Stimulated activated CD4-positive, alpha-beta T cell treated with anti-CD3 and anti-CD28 coated beads, TNF-alpha, amount 100 ng/mL, for 1 hour (primary cell): ENCODE measurements at places on chromosomes 1 and 21.

DNA sequence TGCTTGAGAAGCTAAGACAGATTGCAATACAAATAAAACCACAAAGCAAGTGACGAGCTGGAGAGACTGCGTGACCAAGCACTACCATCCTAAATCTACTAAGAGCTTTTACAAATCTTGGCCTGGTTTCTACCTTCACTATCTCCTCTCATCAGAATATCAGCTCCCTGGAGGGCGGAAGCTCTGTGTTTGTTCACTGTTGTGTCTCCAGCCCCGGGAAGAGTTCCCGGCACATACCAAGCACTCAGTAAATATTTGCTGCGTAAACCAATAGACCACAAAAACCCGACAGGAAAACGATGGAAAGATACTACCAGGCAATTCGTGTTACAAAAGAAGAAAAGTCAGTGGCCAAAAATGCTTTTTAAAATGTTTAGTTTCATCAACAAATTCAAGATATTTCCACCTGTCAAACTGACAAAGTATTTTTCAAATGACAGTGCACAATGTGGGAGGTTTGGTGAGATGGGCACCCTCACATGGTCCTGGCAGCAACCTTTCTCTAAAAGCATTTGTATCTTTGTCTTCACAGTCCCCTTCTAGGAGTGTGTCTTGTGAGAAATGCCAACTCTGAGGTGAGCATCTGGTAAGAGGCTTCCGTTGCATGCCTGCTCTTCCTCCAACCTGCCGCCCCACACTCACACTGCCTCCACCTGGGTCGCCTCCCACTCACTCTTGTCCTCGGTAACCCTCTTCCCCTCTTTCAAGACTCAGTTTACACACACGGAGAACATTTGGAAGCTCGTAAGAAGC, 34.7 kb downstream of the SLC1A7 start:
- DNase-seq, result no peak

DNA sequence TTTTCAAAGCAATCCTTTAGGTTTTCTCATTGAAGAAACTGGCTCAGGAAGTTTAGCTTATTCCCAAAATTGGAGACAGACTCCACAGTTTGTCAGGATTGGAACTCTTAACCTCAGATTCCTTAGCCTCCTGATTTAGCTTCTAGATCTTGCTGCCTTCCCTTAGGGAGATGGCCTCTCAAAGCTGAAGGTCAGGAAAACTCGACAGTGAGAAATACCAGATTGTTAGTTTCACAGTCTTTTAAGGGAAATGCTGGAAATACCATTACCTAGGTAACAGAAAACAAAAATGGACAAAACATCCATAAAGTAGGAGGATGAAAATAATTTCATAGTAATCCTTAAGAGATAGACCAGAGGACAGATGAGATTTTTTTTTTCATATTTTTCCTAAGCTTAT, 7.8 kb downstream of the RASAL2 start:
- no peak for DNase-seq

DNA sequence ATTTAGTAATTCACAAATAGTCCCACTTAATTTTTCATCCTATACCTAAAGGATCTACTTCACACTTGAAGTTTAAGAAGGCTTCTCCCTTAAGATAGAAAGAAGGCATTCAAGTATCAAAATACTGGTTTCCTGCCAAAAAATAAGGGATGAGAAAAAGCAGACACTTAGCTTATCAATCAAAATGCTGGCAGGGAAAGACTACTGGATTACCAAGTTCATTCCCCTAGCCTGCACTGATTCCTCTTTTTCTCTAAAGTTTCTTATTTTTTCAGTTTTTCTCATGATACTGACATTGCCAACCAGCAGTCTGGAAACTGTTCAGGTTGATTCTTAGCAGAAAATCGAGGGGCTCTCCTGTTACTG, 204.6 kb downstream of the GABPA start:
- DNase-seq, result no peak

GRCh38 chr1:230140221-230141020, 73.4 kb downstream of the GALNT2 start:
- no peak for DNase-seq

GRCh38 chr1:150621497-150622302, 7.7 kb downstream of the ENSA start:
- DNase-seq, result no peak

- DNase-seq, result no peak
Observed at GRCh38 chr1:10308001-10308400, 90.9 kb upstream of the PGD start.

DNA sequence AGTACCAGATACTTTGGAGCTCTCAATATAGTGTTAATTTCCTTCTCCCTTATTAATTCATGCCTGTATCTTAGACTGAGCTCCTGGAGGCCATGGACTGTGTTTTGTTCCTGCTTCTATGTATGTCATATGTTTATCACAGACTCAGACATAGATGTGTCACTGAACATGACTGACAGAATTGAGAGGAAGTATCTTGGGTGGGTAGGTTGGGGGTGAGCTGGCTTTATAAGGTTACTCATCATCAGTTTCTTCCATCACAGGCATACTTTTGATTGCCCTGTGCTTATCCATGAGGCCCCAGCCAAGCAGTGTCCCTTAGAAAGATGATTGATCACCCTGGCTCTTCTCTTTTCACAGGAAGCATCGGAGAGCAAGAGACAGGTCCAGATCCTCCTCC, 5.6 kb upstream of the SH3D21 start:
- DNase-seq, result no peak

GRCh38 chr1:37047542-37047941, 13.2 kb upstream of the GRIK3 start:
- DNase-seq, result no peak

DNA sequence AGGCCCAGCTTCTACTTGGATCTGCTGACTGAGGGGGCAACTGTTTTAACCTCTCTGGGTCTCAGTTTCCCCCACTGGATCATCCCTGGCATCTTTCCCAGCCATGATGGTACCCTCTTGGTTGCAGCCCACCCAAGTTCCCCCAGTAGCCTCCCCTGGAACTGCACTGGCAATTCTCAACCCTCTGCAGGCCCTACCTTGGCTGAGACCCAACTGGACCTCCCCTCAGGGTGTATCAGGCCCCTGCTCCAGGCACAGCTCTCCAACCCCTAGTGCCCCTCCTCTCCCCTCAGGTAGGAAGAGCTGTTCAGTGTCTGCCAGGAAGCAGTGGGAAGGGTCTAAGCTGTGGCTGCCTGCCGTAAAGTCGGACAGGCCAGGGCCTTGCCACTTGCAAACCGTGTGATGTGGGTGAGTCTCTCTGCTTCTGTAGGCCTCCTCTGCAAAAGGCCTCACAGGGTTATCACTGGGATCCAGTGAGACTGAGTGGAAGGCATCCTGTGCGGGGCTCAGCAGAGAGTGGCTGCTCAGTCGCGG, 32.1 kb downstream of the RHBG start:
- DNase-seq, result no peak

GRCh38 chr1:217924924-217925323, 293.8 kb downstream of the SPATA17 start:
- DNase-seq, result no peak

DNA sequence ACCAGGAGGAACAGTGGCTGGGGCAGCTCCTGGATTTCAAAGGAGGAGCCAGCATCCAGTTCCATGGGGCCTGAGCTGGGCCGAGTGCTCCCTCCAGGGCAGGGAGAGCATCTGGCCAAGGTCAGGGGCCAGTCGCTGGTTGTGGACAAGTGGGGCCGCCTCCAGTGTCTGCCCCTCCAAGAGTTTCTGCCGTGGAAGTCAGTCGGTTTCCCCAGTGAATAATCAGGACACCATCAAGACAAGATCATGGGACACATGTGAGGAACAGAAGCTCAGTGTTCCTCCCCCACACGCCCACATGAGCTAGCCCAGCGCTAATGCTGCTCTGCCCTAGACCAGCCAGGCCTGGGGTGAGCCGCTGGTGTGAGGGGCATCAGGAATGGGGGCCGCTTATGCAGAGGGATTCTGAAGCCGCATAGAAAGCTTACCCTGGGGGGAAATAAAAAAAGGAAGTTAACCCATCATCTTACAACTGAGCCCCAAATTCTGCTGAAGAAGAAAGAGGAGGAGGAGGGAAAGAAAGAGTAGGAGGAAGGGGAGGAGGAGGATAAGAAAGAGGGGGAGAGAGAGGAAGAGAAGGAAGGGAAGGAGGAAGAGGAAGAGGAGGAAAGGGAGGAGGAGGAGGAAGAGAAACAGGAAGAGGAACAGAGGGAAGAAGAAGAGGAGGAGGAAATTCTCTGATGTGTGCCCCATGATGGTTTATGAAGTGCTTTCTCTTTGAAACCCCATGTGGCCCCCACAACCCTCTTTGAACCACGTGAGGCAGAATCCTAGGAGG, 198.4 kb downstream of the MATN1 start:
- no peak for DNase-seq

DNA sequence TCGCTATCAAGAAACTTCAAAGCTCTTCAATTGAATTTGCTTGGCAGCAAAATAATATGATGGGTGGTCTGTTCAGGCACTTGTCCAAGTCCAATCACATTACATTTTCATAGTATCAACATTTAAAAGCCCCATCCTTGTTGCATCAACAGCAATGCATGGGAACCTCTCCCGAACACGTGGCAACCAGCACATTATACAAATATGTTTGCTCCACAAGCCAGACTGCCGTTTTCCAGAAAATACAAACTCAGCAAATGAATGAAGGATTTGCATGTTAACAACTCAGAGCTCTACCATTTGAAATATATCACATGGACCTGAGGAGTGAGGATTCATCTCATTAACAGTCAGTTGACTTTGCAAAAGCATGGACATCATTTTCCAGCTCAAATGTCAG, 20.0 kb upstream of the LYPLAL1 start:
- no peak for DNase-seq

DNA sequence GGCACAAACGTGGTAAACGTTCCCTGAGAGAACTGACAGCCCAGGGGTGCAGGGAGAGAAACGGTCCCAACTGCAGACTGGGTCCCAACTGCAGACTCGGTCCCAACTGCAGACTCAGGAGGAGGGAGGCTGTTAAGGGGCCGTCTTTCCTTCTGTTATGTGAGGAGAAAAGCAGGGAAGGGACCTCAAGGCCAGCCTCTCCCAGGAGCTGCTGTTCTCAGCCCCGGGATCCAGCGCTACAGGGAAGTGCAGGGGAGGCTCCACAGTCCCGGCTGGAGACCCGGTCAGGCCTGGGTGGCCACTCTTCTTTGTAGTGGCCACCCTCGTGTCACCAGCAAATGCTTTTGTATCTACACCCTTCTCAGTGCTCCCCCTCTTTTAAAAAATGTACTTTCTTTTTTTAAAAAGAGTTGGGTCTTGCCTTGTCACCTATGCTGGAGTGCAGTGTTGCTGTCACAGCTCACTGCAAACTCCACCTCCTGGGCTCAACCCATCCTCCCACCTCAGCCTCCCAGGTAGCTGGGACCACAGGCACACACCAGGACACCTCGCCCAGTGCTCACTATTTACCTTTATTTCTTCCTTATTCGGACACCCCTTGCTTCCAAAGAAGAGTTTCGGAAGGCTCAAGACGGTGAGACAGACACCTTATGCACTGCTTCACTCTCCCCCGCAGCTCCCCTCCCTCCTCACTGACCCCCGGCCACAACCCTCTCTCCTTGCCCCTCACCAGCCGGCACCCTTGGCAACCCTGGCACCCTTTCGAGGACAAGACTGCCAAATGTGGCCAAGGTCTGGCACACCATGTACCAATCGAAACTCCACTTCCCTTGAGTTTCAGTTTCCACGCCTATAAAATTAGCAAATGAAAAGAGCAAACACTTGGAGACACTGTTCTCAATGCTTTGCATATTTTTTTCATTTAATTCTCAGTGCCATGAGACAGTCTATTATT, 21.8 kb downstream of the CAPN2 start:
- DNase-seq, result no peak

DNA sequence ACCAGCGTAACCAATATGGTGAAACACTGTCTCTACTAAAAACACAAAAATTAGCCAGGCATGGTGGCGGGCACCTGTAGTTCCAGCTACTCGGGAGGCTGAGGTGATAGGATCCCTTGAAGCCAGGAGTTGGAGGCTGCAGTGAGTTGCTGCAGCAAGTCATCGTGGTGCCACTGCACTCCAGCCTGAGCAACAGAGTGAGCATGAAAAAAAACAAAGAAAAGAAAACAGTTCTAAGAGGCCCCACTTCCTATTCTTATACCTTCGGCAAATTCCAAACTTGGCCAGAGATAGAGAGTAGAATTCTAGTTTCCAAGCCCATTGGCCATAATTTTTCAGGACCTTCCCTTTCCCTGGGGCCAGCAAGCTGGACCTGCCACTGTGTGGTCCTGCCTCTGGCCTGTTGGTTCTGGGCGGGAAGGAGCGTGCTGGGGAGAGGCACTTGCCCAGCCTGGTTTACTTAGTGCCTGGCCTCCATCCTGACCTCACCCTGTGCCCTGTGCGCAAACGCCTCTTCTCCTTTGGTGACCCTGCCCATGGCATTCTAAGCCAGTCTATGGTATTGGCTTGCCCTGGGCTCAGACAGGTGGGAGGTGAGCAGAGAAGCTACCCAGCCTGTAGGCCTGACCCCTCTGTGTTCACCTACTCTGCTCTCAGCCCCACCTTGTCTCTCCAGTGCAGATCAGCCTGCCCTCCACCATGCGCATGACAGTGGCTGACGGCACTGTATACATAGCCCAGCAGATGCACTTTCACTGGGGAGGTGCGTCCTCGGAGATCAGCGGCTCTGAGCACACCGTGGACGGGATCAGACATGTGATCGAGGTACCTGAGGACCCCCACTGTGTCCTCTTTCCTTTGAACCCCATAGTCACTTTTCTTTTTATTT, 11.0 kb downstream of the CA6 start:
- DNase-seq, result no peak

GRCh38 chr1:208923456-208923855, 660.1 kb upstream of the CAMK1G start:
- no peak for DNase-seq

- DNase-seq, result peak; percentile 54
Observed at GRCh38 chr1:209755926-209756614, at the start of gene TRAF3IP3. Gene TRAF3IP3 (plus strand): TSS chr1:209756053. CDS start chr1:209760040, 3,987 bp downstream.

DNA sequence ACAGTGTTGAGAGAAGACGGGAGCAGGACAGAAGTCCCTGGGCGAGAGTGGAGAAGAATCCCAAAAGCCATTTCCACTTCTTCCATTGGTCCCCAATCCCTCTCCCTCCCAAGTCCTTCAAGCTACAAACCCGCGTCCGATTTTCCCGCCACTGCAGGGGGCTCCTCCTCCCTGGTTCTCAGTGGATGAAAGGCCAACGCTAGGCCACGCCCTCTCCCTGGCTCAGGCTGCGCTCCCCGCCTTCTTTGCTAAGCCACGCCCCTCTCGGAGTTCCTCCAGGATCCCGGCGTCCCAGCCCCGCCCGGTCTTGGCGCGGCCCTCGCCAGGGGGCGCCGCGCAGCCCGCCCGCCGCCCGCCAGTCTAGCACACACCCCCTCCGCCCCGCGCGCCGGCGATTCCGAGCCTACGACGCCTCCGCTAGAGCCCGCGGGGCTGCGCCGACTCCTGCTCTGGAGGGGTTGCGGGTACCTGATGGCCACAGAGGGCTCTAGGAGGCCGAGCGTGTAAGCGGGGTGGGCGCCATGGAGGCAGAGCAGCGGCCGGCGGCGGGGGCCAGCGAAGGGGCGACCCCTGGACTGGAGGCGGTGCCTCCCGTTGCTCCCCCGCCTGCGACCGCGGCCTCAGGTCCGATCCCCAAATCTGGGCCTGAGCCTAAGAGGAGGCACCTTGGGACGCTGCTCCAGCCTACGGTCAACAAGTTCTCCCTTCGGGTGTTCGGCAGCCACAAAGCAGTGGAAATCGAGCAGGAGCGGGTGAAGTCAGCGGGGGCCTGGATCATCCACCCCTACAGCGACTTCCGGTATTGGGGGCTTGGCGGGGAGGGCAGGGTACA, at the start of gene HCN3:
Gene HCN3, plus strand, starts transcription at position 394 of the 832 bp plus-strand sequence. Its CDS starts 128 bp downstream, at position 522.
- peak; percentile 88 for DNase-seq

- DNase-seq, result no peak
Observed at GRCh38 chr1:235986869-235987268, 78.0 kb downstream of the NID1 start.
